Fibroblast of skin of abdomen (primary cell): ENCODE measurements at places on chromosomes 3 and 15.

GRCh38 chr3:115351193-115351592, 204.1 kb upstream of the ZBTB20 start:
- DNase-seq, result no peak

DNA sequence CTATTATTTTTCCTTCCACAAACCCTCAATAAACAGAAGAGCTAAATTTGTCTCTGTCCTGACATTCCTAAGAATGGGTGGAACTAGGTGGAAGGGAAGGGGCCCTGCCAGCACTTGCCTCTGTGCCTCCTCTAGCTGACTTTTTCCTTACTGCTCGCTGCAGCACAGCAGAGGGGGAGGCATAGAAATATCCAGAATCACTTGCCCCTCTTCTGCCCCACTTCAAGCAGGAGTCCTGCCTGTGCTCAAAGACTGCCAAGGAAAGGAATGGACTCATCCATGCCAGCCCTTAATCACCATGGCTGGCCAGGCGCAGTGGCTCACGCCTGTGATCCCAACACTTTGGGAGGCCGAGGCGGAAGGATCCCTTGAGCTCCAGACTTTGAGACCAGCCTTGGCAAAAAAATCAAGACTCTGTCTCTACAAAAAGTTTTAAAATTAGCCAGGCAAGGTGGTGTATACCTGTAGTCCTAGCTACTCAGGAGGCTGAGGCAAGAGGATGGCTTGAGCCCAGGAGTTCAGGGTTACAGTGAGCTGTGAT, 51.8 kb downstream of the ADCY5 start:
- DNase-seq, result no peak

GRCh38 chr15:30903497-30904187, at the start of gene FAN1:
Gene FAN1, plus strand, starts transcription at chr15:30903915. Its CDS starts 749 bp downstream, at chr15:30904664.
- DNase-seq, result peak; percentile 85

- DNase-seq, result no peak
These were observed 15.0 kb downstream of the KLF15 start for GRCh38 chr3:126342211-126342610.

GRCh38 chr3:71466483-71466882, 117.0 kb downstream of the FOXP1 start:
- no peak for DNase-seq

GRCh38 chr15:48040166-48040817, 80.5 kb upstream of the SLC24A5 start:
- peak; percentile 39 for DNase-seq

GRCh38 chr15:57861034-57861638, 154.6 kb downstream of the POLR2M start:
- peak; percentile 63 for DNase-seq

DNA sequence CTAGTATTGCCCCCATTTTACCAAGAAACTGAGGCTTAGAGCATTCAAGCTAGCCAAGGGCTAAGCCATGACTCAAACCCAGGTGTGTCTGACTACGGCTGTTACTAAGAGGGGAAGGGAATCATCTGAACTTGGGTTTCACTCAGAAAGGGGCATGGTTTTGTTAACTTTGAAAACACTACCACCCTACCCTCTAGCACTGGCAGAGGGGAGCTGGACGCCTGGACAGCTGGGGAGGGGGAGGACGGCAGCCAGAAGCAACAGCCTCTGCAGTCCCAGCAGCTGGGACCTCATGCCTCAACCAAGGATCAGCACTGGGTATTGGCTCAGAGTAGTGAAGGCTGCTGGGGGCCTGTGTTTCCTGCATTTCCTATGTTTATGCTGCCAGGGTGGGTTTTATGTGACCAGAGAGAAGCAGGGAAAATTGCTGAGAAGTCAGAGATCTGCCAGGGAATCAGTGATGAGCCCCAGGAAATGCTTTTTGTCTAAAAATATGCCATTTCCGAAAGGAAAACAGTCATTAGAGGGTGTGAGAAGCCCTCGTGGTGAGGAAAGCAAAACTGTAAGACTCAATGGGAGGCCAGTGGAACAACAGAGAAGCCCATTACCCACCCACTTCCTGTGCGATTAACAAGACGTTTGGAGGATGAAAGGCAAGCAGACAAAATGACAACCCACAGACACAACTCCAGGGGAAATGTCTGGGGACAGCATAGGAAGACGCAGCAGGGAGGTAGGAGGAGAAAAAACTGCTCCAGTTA, 41.2 kb downstream of the LIPC start:
- DNase-seq, result no peak

DNA sequence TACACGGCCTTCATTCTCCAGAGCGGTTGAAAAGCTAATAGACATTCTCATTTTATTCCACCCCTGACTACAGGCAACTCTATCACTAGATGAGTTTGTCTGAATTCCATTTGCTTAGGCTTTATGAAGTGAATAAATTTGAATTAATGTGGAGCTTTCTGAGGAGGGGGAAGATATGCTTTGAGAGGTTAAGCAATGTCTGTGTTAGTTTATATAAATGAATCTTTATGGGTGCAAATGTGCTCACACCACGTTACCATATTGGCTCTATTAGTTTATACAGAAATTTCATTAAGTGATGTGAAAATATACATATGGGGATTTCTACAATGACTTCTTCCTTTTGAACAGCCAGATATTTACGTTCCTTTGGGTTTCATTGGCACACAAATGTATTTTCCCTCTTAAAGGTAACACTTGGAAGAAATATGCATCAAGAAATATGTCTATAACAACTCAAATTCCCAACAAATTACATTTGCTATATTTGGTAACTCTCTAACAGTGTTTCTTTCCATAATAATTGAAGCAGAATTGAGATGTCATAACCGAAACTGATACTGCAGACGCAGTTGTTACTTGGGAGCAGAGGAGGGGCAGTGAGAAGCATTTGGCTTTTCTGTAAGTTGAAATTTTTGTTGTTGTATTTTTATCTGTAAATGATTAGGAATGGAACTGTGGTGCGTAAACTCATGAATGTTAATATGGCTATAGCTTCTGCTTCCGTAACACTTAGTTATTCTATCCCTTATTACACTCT, 359.4 kb downstream of the CACNA2D3 start:
- no peak for DNase-seq

GRCh38 chr3:150806185-150806835, 43.3 kb upstream of the SIAH2 start:
- DNase-seq, result no peak

DNA sequence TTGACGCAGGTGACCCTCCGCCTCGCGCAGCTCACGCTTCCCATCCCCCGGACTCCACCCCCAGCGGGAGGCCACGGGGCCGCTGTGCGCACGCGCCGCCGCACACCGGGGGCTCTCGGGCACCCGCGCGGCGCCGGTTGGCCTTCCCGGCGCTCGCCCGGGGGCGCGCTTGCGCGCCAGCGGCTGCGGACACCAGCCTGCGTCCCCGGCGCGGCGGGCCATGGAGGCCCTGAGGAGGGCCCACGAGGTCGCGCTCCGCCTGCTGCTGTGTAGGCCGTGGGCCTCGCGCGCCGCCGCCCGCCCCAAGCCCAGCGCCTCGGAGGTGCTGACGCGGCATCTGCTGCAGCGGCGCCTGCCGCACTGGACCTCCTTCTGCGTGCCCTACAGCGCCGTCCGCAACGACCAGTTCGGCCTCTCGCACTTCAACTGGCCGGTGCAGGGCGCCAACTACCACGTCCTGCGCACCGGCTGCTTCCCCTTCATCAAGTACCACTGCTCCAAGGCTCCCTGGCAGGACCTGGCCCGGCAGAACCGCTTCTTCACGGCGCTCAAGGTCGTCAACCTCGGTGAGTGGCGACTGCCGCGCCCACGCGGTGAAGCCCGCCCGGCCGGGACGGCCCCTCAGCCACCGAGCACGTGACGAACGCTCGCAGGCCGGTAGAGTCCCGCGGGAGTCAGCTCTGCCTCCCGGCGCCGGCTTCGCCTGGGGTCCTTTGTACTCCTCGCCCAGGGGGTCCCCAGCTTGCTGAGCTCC, at the start of gene C15orf61:
C15orf61 (plus strand) TSS at position 103 of the 754 bp plus-strand sequence; CDS start at position 221, 118 bp downstream.
- peak; percentile 81 for DNase-seq

- peak; percentile 69 for DNase-seq
These were observed 24.6 kb upstream of the SRP14 start for GRCh38 chr15:40063563-40064011.

DNA sequence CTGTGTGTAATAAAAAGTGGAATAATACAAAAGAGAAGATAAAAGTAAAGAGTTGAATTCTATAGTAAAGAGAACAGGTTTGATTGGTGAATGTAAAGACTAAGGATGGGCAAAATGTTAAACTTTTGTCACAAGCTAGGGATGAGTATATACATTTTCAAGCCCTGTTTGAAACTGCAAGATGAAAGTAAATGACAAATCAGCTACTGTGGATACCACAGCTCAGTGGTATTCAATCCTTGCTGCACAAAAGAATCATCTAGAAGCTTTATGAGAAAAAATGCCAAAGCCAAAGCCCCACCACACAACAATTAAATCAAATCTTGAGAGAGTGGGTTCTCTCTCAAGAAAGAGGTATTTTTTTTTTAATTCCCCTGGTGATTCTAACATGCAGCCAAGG, 67.7 kb downstream of the VPS13C start:
- DNase-seq, result no peak

GRCh38 chr15:56327721-56328502, 37.3 kb upstream of the TEX9 start:
- no peak for DNase-seq

DNA sequence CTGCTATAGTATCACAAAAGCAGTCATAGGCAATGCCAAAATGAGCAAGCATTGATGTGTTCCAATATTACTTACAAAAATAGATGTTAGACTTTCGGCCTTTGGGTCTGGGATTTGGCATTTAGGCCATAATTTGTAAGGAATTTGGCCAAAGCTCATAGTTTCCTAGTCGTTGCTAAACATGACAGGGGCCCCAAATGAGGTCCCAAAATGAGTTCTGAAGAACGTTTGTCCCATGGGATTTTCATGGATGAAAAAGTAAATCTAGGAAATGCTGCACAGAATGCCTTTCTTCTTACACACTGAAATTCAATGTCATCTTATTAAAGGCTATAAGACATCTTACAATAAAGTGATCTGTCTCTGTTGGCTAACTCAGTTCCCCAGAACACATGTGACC, 456.0 kb downstream of the CNTN4 start:
- DNase-seq, result no peak

- DNase-seq, result no peak
These were observed 10.6 kb downstream of the UBR1 start for GRCh38 chr15:43095243-43095642.

- DNase-seq, result no peak
These were observed 214.8 kb downstream of the TBC1D2B start for GRCh38 chr15:77862651-77863104.

DNA sequence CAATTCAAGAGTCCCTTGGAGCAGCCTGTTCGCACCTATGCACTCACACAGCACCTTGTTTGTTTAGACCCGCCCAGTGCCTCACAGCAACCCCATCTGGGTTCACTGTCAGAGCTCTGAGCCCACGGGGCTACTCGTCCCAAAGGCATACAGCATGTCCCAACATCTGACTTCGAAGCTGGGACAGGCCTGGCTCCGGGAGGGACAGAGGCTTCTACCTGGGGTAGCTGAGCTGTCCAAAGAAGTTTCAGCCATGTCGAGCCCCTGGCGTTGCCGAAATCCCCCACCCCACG, 28.6 kb upstream of the CYP11A1 start:
- no peak for DNase-seq

- no peak for DNase-seq
These were observed 298.0 kb upstream of the RBMS3 start for GRCh38 chr3:28982906-28983305.

GRCh38 chr3:181417748-181418147, 294.0 kb upstream of the SOX2 start:
- peak; percentile 70 for DNase-seq

DNA sequence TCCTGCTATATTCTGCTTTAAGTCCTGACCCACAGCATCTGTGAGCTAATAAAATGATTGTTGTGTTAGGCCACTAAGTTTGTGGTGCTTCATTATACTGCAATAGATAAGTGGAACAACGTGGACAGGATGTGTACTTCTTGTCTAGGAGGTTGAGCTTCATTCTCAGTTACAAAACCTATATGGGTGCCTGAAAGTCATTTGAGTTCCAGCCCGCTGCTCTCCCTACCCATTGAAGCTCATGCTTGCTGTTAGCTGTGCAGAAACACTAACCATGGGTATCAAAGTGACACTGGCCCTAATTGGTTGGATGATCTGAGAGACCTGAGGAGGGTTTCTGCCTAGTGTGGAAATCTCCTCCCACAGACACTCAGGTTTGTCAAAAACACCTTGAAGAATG, 357.2 kb downstream of the PDCD6IP start:
- no peak for DNase-seq

DNA sequence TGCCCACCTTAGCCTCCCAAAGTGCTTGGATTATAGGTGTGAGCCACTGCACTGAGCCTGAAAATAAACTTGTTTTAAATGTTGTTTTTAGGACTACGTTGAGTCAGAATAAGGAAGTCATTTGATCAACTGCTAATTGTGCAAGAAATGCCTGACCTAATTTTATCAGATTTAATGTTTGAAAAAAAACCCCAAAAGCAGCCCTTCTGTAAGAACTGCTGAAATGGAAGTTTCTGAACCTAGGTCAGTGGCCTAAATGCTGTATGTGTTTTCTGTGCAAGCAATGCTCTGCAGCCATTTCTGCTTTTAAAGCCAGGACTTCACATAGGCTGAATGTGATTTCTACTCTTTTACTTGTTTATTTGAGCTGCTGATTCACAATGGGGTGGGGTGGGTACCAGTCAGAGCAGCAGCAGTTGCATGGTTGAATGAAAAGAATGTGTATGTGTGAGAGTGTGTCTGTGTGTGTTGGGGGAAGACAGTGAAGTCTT, 6.6 kb downstream of the GPX1 start:
- DNase-seq, result peak; percentile 82

DNA sequence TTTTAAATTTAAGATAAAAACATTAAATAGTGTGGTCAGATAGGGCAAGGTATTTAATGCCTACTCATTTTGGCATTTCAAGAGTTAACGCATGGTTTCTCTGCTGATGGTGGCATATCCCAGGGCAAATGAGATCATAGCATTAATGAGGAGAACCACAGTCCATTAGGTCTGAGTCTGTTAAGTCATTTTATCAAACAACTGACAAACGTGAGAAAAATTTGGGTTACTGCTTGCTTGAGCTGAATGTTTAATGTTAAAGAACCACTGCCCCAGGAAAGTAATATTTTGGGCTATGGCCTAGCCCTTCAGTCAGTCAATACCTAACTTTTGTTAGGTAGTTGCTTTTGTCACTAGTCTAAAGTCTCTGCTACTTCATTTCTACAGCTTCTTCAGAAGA, 37.9 kb upstream of the SLC2A2 start:
- DNase-seq, result no peak

DNA sequence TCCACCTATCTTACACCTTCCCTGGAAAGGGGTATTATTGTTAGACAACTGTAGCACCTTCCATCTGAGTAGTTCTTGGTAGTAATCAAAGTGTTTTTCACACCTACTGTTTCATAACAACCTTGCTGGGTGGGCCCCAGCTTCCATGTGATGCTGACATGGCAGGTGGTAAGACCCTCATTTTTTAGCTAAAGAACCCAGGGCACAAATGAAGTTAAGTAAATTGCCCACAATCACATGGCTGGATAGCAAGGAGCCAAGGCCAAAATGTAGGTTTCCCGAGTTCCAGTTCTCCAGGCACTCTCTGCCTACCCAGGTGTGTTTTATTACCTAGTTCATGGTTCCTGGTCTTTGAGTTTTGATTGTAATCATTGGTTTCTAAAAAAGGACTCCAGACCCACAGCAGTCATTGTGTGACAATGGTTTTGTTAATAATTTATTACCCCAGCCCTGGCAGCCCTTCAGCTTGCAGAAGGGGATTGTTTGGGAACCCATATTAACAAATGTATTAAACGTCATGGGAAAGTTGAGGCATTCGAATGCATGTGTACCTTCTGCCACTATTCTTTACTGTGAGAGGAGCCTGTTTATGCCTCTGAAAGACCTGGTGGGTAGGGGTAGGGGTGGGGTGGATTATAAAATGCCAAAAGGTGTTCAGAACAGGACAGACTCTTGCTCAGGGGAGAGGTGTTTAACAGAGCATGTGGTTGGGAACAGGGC, 222.2 kb upstream of the BHLHE40 start:
- DNase-seq, result no peak
